ENCODE measurements at places on chromosomes 7 and 10.

DNA sequence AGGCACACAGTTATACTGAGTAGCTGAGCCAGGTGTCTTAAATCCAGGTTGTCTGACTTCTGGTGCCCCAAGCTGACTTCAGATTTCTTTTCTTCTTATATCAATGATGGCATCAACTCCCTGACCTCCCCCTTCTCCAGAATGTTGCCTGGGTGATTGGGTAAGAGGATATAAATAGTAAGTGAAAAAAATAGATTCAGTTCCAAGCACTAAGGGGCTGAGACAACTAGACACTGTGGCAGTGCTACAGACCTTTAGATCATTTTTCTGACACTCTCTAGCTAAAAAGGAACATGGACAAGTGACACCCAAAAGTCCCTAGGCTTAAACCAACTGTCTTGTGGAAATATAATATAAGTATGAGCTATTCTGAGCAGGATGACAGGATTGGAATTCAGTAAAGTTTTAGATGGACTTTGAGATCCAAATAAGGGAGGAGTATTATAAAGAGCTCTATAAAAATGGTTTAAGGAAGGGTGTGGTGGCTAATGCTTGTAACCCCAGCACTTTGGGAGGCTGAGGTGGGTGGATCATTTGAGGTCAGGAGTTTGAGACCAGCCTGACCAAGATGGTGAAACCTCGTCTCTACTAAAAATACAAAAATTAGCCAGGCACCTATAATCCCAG lies 589.1 kb upstream of the GALNT17 start:
- no peak for DNase-seq

GRCh38 chr7:69651101-69651590 lies 52.9 kb downstream of the AUTS2 start:
- DNase-seq, result no peak

DNA sequence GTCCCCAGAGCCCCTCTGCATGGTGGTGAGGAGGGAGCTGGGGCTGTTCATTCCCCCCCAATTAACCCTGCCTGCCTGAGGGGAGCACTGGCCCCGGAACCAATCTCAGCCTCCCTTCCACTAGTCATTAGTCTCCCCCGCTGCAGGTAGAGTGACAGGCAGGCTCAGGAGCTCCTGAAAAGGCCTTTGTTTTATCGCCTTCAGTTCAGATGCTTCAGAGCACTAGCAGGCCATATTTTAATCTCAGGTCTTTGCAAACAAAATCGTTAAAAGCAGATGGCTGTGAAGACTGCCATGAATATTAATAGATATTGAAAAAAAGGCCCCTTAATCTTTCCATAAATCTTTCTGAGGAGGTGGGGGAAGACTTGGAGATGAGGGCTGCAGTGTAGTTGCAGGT lies 250.7 kb downstream of the RPS24 start:
- DNase-seq, result no peak

DNA sequence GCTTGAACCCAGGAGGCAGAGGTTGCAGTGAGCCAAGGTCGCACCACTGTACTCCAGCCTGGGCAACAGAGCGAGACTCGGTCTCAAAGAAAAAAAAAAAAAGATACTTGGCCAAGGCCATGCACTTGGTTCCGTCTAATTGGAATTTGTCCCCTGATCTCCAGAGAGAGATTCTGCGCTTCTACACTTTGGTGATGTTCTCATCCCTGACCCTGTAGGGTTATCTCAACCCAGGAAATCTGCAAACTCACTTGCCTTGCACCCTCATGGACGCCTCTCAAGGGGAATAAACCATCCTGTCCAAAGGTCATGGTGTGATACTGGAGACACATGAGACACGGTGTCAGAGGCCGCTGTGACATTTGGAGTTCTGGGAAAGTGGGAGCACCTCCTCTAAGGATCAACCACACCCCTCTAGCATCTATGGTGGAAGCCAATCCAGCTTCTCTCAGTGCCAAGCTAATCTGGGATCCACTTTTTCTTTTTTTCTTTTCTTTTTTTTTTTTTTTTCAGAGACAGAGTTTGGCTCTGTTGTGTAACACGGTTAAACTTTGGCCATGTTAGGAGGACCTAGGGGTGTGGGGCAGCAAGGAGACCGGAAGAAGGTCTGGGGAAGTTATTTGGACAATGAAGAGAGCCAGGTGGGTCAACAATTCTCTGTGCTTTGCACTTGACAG lies 7.8 kb upstream of the POR start:
- no peak for DNase-seq

DNA sequence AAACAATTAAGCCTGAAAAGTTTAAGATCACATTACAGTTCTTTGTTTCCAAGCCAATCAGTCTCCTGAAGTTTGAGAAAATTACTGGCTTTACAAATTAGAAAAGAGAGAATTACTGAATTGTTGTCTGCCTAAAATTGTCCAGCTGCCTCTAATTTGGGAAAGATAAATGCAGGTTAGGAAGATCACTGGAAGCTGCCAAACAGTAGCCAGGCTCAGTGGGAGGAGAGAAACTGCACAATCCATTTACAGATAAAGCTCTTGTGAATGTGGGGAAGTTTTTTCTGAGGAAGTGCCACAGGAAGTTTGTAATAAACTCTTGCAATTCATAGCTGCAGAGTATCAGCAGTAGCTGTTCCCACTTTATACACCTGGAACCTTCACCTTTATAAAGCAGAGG lies 100.7 kb downstream of the IQUB start:
- no peak for DNase-seq

DNA sequence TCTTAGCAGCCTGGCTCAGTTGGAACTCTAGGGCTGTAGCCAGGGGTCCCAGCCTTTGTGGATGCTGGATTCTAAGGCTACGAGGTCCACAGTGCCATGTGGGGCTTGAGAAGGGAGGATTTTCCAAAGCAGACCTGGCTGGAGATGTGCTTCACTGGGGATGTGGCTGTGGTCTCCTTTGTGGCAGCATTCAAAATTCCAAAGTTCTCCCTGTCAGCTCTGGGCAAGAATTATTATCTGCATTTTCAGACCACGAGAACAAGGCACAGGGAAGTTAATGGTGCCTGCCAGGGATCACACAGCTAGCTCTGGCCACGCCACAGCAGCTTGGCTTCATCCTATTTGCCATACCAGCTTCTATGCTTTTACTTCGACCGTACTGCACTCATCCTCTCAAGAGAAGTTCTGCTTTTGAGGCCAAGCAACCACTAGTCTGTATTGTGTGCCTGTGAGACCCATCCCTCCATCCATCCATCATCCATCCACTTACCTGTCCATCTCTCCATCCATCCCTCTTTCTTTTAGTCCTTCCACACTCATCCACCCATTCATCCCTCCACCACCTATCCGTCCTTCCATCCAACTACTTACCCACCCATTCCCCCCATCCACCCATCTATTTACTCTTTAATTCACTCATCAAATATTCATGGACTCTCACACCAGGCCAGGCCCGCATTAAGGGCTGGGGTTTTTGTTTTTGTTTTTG lies 71.5 kb downstream of the ZMIZ1 start:
- no peak for DNase-seq

DNA sequence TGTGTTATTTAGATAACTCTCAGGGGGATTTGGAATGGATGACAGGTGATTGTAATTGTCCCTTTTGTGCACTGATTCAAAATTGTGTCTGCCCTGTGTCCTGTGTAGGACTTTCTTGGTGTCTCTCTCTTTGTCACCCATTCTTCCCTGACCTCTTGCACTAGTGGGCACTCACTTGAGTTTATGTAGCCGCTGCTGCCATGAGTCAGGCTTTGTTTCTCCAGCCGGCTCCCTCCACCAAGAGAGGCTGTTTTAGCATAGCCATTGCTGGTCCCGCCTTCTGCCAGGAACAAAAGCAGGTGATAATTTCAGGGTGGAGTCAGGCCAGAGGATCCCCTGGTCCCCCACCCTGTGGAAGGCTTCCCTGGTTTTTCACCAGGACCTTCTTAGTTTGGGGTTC lies 8.4 kb downstream of the COL17A1 start:
- DNase-seq, result no peak

DNA sequence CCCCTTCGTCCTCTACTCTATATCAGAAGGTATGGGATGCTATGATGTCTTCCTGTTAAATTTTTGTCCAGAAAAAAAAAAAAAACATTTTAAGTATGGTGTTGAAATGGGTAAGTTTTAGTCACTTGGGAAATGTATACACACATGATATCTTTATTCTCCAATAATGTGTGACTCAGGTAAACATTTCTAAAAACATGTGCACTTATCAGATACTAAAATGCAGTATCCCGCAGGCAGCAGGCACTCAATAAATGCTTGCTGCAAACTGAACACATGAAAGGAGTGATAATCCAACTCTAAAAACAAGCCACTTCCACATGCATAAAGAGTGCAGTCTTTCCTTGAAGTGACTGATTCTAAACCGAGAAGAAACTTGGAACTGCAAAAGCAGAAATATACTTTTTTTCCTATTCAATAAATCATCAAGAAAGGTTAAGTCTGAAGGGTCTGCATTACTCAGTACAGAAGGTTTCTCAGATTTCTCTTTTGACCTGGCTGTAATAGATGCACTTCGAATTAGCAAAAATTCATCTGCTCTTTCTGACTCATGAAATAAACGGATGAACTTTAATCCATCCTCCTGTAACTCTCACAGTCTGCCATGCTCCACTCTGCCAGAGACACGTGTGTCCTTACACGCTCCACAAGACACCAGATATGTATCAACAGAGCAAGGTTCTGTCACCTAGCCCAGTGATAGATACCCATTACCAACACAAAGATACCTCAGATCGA lies 84.0 kb downstream of the HIPK2 start:
- DNase-seq, result no peak

- no peak for DNase-seq
Observed at GRCh38 chr10:130737186-130737585, 574.3 kb downstream of the TCERG1L start.

- DNase-seq, result no peak
Observed at GRCh38 chr7:151063212-151063561, 3.8 kb downstream of the SLC4A2 start.

DNA sequence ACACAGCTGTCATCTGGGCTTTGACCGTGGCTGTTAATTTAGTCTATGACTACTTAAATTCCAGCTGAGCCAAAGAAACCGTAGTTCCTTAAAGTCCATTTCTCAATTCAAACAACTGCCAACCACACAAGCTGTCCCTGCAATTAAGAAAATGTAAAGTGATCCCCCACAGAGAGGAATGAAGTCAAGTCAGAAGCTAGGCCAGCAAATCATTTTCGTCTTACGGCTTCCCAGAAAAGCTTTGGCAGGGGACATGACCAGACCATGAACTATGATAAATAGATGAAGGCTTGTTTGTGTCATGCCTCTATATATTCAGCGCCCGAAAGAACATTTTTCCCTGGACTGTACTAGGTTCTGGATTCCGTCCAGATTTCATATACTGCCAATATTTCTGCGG lies 54.6 kb downstream of the HACD1 start:
- no peak for DNase-seq

- DNase-seq, result no peak
Observed at GRCh38 chr7:22386206-22386858, 29.4 kb upstream of the RAPGEF5 start.

- DNase-seq, result no peak
Observed at GRCh38 chr10:22700489-22700888, 13.9 kb downstream of the PIP4K2A start.

DNA sequence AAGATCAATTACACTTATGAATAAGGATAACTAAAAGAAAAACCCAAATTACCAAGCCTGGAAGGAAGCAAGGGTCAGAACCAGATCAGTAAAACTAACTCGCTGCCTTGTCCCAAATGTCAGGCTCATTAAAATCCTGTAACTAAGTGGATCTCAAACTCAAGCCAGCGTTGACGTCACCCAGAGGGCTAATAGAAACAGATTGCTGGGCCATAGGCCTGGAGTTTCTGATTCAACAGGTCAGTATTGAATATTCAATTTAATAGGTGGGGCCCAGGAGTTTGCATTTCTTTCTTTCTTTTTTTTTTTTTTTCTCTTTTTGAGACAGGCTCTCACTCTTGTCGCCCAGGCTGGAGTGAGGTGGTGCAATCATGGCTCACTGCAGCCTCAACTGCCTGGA lies 397.0 kb downstream of the CALN1 start:
- DNase-seq, result no peak

Measured in stimulated activated CD8-positive, alpha-beta memory T cell treated with anti-CD3 and anti-CD28 coated beads, Interleukin-4, amount 100 ng/mL, for 1 hour (primary cell).